ENCODE measurements at places on chromosomes 4 and X. TPM values are rescaled to one million over a fixed set of nuclear protein-coding genes. Genes with fewer than 3 reads are reported as not detected.
A peak's percentile ranks its signal among the peaks of the same experiment; 100 is the strongest.

DNA sequence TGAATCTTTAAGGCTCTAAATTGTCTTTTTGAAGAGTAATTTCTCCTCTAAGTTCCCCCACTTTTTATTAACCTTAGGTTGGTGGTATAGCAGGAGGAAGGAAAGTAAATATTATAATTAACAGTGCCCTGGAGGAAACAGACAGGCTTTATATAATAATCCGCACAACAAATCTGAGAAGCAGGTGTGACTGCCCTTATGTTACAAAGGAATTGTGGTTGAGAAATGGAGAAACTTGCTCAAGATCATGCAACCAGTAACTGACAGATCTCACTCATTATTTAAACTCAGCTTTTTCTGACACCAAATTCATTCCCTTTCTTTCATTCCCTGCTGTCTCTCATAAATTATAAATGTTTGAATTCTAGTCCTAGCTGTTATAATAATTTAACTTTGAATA is 282.0 kb downstream of the PPP3CA start:
- H3K4me1 ChIP-seq, result no peaks in the 10 kb centered on the region
- no peak overlapping the region for H3K27ac ChIP-seq
- no peak for DNase-seq
- no peak overlapping the region for H3K4me3 ChIP-seq

DNA sequence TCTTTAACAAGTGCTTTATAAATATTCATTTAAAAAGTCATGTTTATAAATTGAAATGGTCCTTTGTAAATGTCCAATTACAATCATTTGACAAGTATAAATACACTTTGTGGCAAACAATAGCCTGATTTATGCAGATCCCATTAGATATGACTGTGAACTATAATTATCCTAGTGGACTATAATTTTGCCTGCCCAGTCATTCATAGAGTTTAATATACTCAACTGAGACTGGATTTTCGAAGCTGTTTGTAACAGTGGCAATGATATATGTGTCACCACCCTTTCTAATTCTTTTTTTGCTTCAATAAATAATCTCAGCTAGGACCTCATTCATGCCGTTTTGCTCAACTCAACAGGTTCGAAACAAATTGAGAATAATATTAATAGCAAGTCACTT is 732.0 kb downstream of the PCDH18 start:
- DNase-seq, result no peak
- no peak overlapping the region for H3K27ac ChIP-seq
- no peaks in the 10 kb centered on the region for H3K36me3 ChIP-seq
- no peak overlapping the region for H3K4me3 ChIP-seq
- no peaks in the 10 kb centered on the region for H3K4me1 ChIP-seq

DNA sequence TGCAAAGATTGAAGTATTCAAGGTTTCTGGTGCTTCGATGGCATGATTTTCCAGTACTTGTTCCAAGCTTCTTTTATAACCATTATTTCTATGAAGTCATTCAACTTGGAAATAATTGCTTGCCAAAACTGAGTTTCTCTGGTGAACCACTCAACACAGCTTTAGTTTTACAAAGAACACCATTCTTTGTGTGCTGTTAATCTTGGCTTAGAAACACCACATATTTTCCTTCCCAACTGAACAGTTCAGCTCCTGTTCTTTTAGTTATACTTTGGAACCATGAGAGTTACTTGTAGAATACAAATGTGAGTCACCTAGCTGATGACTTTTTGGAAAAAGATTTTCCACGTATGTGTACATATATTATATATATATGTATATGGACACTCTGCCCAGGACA is 32.7 kb downstream of the TMEM47 start:
- H3K27me3 ChIP-seq, result no peaks in the 10 kb centered on the region
- no peak overlapping the region for H3K27ac ChIP-seq
- DNase-seq, result no peak
- H3K4me3 ChIP-seq, result no peak overlapping the region

DNA sequence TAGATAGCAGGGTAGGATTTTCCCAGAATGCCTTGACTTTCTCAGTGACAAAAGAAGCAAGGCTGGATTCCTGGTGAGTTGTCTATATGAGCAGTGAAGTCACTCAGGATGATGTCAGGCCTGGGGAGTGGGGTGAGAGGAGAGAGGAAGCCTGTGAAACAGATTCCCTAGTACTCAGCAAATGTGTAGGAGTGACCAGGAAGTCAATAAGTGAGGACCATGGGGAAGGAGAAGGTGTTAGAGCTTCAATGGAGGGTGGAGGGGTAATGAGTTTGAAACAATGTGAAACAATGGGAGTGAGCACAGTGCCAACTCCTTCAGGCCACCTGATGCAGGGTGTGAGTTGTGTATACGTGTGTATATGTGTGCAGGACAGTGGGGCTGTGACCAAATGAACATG is 2.4 kb upstream of the SLC9A6 start:
- H3K27me3 ChIP-seq, result no peaks in the 10 kb centered on the region
- peak overlapping the region; percentile 86 for H3K4me3 ChIP-seq
- peak overlapping the region; percentile 86 for H3K27ac ChIP-seq
- peaks cover 58% of the 10 kb centered on the region for H3K4me1 ChIP-seq

DNA sequence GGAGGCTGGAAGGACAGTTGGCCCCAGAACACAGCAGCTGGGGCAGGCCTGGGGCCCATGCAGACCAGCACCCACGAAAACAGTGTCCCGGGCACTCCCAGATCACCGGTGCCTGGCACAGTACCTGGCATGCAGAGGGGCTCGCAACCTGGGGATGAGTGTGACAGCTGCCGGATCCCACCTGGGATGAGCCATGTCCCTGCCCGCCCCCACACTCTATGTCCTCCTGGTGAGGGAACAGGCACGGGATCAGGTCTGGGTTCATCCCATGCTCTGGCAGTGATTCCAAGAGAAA is 22.8 kb upstream of the PPP2R2C start:
- no peak overlapping the region for H3K27ac ChIP-seq
- H3K27me3 ChIP-seq, result peaks cover 58% of the 10 kb centered on the region
- no peak overlapping the region for H3K4me3 ChIP-seq
- H3K4me1 ChIP-seq, result no peaks in the 10 kb centered on the region
- DNase-seq, result no peak

DNA sequence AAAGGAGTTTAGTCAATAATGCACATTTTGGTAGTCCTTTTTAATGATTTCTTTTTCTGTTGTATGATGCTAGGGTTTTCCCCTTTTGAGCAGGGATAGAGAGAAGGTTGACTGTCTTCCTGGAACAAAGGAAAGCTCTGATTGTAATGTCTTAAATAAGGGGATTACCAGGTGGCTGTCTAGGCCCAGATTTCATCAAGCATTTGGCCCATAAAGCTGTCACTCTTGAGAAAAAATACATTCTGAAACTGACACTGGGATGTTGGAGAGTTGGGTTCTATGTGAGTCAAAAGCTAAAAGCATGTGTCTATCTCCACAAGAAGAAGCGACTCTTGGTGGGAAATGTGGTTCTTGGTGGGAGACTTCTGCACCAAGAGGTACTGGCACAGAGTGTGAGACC is 26.4 kb downstream of the KIAA1210 start:
- no peak overlapping the region for H3K4me3 ChIP-seq
- H3K4me1 ChIP-seq, result no peaks in the 10 kb centered on the region
- DNase-seq, result no peak
- no peaks in the 10 kb centered on the region for H3K27me3 ChIP-seq

GRCh38 chr4:186240848-186241491 is 13.7 kb downstream of the KLKB1 start:
- no peak for DNase-seq
- no peaks in the 10 kb centered on the region for H3K27me3 ChIP-seq
- no peak overlapping the region for H3K4me3 ChIP-seq
- H3K4me1 ChIP-seq, result no peaks in the 10 kb centered on the region
- no peaks in the 10 kb centered on the region for H3K36me3 ChIP-seq
- H3K27ac ChIP-seq, result no peak overlapping the region

DNA sequence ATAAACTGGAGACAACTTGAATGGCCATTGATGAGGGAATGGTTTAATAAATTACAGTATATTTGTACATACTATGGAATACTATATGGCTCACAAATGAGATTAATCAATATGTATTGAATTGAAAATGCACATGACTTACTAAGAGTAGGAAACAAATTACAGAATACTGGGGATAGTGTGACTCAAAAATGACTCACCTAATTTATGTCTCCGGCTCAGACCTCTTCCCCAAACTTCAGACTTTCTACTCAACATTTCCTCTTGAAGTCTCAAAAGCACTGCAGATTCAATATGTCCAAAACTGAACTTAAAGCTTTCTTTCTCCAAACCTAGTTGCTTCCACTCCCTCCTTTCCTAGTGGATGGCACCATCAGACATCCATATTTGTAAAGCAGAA is 28.8 kb upstream of the GRIA3 start:
- no peak overlapping the region for H3K27ac ChIP-seq
- no peaks in the 10 kb centered on the region for H3K4me1 ChIP-seq
- H3K36me3 ChIP-seq, result no peaks in the 10 kb centered on the region
- H3K4me3 ChIP-seq, result no peak overlapping the region
- no peak for DNase-seq

GRCh38 chr4:71184195-71184781 is 154.5 kb upstream of the SLC4A4 start:
- H3K27ac ChIP-seq, result no peak overlapping the region
- peaks cover 24% of the 10 kb centered on the region for H3K4me1 ChIP-seq
- H3K4me3 ChIP-seq, result no peak overlapping the region
- H3K36me3 ChIP-seq, result no peaks in the 10 kb centered on the region
- no peak for DNase-seq
- H3K27me3 ChIP-seq, result peaks cover 28% of the 10 kb centered on the region

DNA sequence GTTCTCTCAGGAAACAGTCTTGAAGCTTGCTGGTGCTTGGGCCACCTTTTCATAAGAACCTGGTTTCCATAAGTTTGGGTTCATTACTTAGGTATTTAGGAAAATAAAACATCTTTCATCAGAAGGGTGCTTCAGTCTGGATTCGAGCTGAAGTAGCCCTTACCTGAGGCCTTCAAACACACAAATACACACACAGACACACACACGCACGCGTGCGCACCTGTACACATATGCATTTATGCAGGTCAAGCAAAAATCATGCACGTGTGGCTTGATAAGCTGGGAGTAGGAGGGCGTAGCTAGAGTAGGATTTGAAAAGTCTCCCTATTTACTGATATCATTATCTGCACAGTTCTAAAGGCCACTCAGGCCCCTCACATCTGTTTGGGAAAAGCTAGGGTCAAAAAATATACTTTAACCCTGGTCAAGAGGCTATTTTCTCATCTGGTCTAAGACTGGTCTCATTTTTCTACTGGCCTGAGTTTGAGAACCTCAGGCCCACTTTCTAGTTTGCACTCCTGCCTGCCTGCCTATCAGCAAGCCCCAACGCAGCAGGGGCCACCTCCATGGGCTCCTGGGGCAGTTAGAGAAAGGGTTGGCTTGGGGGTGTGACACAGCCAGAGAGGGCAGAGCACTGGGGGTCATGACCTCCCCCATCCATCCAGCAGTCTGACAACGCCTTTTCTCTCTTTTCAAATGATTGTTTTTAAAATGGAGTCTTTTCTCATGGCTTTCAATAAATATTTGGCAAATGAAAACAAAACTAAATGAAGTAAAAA is 64.3 kb downstream of the RASL11B start:
- H3K27me3 ChIP-seq, result no peaks in the 10 kb centered on the region
- H3K36me3 ChIP-seq, result peaks cover 5% of the 10 kb centered on the region
- no peaks in the 10 kb centered on the region for H3K4me1 ChIP-seq
- H3K4me3 ChIP-seq, result no peak overlapping the region
- peak overlapping the region; percentile 5 for H3K27ac ChIP-seq
- DNase-seq, result no peak

DNA sequence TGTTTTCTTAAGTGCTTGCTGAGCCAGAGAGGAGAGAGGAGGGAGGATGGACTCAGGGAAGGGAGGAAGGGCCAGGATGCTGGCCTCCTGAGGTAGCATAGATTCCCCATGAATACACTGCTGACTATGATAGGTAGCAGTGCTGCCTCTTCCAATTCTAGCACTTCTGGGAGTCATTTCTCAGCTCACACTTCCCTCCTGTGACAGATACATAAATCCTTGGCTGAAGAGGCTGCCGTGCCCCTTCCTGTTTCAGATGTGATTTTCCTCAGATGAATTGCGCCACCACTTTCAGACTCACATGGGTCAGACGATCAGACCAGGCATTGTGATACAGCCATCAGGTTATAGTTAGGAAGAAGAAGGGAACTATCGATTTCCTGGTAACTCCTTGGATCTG is 22.4 kb downstream of the TSC22D3 start:
- no peak overlapping the region for H3K4me3 ChIP-seq
- peaks cover 33% of the 10 kb centered on the region for H3K4me1 ChIP-seq
- no peak for DNase-seq
- no peaks in the 10 kb centered on the region for H3K27me3 ChIP-seq
- H3K36me3 ChIP-seq, result no peaks in the 10 kb centered on the region

- H3K4me3 ChIP-seq, result no peak overlapping the region
- H3K27ac ChIP-seq, result no peak overlapping the region
- H3K4me1 ChIP-seq, result no peaks in the 10 kb centered on the region
- H3K36me3 ChIP-seq, result no peaks in the 10 kb centered on the region
- no peak for DNase-seq
Measured at GRCh38 chrX:20639115-20639514, 372.4 kb upstream of the RPS6KA3 start.

GRCh38 chr4:128384765-128385598 is 97.4 kb upstream of the PGRMC2 start:
- no peak overlapping the region for H3K4me3 ChIP-seq
- H3K27ac ChIP-seq, result no peak overlapping the region
- DNase-seq, result no peak

DNA sequence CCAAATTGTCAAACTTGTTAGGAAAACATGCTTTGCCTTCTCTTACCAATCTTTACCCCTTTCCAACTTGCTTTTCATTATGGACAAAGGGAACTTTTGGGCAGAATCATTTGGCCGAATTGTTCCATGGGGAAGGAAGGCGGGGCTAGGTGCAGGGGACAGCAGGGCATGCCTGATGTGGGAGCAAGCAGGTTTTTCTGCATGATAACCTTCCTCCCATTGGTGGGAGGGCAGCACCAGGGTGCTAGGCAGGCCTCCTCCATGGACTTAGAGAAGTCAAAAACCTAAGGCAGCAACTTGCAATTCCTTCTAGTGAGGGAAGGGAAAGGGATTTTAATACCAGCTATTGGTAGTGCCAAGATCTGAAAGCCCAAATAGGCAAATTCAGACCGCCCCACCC is 260.5 kb downstream of the MAPK10 start:
- DNase-seq, result no peak
- H3K4me3 ChIP-seq, result no peak overlapping the region
- H3K27ac ChIP-seq, result no peak overlapping the region
- no peaks in the 10 kb centered on the region for H3K27me3 ChIP-seq

NLGN4X gene
- not detected for total RNA-seq

RENBP gene
- 18.2 TPM for total RNA-seq

HGFAC gene
- not detected for total RNA-seq

MAGEA1 gene
- not detected for total RNA-seq

ARAP2 gene
- 40.7 TPM for total RNA-seq

USP26 gene
- not detected for total RNA-seq

NXF2B gene
- total RNA-seq, result not detected

Measured in naive thymus-derived CD8-positive, alpha-beta T cell (primary cell).